ENCODE measurements at places on chromosomes 2 and 18.

GRCh38 chr2:179553382-179553781 is 288.8 kb upstream of the SESTD1 start:
- no peak for DNase-seq

DNA sequence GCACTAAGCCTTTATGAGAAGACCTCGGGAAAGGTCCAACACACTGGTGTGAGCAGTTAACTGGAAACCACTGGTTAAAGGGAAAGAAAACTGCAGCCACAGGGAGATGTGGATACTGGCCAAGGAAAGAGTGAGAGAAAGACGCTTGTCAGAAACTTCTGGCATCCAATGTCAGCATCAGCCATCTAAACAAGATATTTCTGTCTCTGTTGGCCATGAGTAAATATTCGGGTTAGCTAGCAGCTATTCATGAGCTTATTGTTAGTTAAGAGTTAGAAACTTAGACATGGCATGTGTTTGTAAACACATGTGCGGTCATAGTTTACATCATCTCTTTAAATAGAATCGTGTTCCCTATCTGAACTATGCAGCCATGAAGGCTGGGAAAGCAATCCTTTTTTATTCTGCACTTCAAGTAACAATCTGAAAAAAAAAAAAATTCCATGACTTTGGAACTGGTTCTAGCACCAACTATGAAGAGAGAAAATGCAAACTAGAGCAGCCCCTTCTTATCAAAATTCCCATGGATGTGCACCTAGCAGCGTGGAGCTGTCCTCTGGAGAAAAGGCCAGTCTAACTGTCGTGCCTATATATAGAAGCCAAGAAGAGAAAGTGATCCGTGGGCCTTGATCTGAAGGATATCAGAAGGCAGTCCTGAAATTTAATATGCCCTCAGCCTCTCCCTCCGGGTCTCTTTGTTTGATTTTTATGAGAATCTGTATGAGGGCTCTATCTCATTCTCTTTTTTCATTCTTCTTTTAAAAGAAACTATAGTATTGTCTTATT is 84.0 kb upstream of the RFX8 start:
- no peak for DNase-seq

- no peak for DNase-seq
Measured at GRCh38 chr2:120863661-120864320, 128.1 kb downstream of the GLI2 start.

DNA sequence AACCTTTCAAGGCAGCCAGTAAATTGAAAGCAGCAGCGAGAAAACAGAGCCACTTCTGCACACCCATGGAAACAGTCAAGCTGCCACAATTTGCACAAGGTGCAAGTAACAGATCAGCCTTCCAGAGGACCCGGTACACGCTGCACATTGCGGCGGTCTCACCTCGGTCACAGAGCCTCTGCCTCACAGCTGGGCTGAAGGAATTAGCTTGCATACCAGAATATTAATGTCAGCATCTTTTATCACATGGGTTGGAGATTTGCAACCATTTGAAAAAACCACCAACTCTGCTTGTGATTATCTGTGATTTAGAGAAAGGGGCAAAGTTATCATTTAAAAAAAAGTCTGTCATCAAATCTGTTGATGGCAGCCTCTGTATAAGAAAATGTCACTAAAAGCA is 330.5 kb upstream of the TCF4 start:
- DNase-seq, result no peak

DNA sequence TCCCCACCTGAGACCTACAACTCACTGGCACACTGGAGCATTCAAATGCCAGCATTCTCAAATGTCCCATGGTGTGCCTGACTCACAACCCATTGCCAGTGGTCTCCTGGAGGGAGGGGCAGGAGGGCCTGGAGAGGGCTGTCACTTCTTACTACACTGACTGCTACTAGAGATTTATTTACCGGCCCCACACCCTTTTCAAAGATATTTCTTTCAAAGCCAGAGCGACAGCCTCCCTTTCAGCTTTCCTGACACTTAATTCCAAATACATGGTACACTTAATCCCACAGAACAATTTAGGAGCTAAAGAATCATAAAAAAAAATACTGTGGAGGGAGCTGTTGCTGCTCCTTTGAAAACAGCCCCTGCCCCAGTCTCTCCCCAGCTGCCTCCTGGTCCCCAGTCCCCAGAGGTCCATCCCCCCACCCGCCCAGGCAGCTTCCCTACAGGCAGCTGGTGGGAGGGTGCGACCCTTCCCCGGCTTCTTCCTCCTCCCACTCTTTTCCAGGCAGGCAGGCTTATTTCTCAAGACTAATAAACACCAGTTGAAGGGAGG is 129.1 kb upstream of the SMAD2 start:
- DNase-seq, result no peak

GRCh38 chr2:156756516-156756915 is 320.3 kb downstream of the GPD2 start:
- no peak for DNase-seq

- DNase-seq, result no peak
Measured at GRCh38 chr2:73131807-73132206, 19.1 kb upstream of the RAB11FIP5 start.

- no peak for DNase-seq
Measured at GRCh38 chr2:113977660-113978523, 88.0 kb downstream of the ACTR3 start.

DNA sequence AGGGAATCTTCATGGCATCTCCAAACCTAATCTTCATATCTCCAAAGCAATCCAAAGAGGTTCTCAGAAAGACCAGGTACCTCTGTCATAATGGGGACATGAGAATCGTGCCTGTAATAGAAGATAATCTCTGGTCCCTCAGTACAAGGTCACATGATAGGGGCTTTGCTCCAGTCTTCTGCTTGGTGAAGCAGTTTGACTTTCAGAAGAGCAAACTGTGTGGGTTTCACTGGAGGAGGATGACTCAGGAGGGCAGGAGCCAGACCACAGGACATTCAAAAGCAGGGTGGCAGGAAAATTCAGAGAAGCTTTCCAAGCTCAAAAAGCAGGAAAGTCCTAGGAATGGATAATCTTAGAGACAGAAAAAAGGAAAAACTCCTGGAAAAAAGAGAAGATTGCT is 10.6 kb upstream of the PAX3 start:
- no peak for DNase-seq

GRCh38 chr18:33712719-33713118 is 134.7 kb downstream of the ASXL3 start:
- no peak for DNase-seq

Measured in stimulated activated CD8-positive, alpha-beta memory T cell treated with anti-CD3 and anti-CD28 coated beads, Interleukin-7, amount 100 ng/mL, for 1 hour (primary cell).